ENCODE measurements at places on chromosomes 3 and 15. TPM values are rescaled to one million over a fixed set of nuclear protein-coding genes. Genes with fewer than 3 reads are reported as not detected.

DNA sequence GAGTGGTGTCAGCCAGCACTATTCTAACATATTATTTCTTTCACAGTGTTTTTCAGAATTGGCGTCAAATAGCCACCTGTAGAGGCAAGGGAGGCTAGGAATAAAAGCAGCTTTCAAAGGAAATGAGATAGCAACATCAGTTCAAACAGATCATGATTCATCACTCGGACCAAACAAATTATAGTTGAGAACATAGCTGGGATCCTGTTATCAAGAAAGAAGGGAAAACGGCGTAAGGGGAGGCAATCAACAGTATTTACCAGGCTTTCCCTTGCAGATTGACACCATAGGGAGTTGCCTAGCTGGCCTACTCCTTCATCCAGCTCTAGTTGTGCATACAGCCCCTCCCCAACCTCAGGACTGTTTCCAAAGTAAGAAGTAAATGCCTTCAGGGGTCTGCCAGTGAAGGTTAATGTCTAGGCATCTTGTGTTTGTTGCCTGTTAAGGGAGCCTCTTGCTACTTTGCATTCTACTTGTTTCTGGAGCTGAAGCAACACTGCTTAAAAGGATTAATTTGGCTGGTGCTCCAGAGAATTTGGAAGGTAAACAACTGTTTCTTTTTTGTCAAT, 286.5 kb downstream of the NSUN3 start:
- H3K36me3 ChIP-seq, result no peaks in the 10 kb centered on the region
- H3K4me3 ChIP-seq, result no peak overlapping the region
- no peak overlapping the region for H3K27ac ChIP-seq
- no peak for DNase-seq

DNA sequence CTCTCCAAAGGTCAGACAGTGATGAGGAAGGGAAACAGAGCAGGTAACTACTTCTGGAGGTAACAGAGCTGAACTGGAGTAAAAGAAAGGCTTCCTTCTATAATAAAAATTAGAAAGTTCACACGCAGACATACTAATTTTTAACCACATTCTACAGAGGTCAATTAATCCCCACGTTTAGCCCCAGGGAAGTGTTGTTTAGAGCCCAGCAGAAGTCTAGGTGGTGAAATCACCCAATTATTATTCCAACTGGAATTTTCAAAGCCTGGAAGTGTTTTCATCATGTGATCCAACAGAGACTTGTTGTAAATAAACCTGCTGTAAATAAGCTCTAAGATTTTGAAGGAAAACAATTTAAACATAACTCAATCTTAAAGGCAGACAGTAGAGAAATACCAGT, 6.8 kb downstream of the ALDH1A2 start:
- H3K4me3 ChIP-seq, result no peak overlapping the region
- H3K27me3 ChIP-seq, result no peaks in the 10 kb centered on the region
- no peak for DNase-seq
- peaks cover 1% of the 10 kb centered on the region for H3K4me1 ChIP-seq

HIGD2B gene
- not detected for total RNA-seq

PLCD1 gene
- total RNA-seq, result 0.94 TPM

RYR3 gene
- total RNA-seq, result 20.0 TPM

All from SJCRH30 (cell line).